ENCODE measurements at places on chromosomes 4 and X.

DNA sequence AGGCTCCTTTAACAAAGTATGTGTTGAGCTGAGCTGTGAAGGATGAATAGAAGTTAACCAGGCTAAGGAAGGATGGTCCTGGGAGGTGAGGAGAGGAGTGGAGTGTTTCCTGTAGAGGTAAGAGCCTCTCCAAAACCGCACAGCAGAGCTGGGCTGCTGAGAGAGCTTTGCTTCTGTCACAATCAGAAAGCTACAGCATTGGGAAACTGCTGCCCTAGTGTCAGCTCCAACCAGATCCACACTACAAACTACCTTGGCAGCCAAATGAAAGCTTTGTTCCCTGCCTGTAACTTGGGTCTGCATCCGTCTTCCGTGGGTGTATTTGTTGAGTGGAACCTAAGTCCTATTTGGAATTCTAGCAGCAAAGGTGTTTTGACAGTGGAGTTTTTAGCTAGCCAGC, 91.8 kb downstream of the REPS2 start:
- no peak for DNase-seq

DNA sequence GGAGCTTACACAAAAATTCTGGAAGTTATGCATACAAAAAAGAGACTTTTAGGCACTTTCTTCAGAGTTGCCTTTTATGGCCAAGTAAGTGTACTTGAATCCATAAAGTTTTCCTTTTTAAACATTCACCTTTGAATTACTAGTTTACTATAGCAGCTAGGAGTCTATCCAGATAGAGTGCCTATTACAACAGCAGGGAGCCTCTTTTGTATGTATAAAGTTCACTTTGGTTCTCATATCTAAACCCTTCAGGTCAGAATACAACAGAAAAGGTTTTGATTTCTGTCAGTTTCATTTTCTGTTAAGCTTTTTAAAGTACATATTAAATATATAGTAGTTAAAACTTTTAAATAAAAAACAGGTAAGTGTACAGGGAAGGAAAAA, 51.4 kb upstream of the IL13RA1 start:
- DNase-seq: no peak

DNA sequence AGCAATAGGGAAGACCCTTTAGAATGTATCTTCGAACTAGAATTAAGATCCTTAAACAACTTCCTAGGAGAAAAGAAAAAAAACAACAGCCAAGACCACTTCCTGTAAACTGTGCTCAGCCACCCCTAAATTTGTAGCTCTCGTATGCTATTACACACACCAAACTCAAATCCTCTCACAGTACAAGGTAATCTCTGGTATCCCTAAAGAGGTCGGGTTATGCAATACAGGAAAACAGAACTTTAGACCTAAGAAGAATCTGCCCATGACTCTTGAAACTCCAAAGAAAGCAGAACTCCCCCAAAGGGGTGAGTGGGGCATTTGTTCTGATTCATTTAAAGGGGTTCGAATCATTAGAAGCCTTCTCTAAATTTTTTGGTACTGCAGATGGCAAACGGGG, 170.9 kb upstream of the CASK start:
- no peak for DNase-seq

DNA sequence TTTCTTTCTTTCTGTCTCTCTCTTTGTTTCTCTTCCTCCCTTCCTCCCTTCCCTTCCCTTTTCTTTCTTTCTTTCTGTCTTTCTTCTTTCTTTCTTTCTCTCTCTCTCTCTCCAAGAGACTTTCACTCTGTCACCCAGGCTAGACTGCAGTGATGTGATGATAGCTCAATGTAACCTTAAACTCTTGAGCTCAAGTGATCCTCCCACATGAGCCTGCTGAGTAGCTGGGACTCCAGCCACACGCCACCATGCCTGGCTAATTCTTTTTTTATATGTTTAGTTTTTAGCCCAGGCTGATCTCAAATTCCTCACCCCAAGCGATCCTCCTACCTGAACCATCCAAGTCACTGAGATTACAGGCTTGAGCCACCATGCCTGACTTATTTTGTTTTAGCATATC, 64.3 kb upstream of the EMCN start:
- DNase-seq: no peak

- no peak for DNase-seq
Observed at GRCh38 chr4:56790691-56791091, 30.8 kb downstream of the SPINK2 start.
